ENCODE measurements at places on chromosomes 13 and 19.
A peak's percentile ranks its signal among the peaks of the same experiment; 100 is the strongest.

- no peak for DNase-seq
Measured at GRCh38 chr13:61276401-61276800, 139.2 kb downstream of the PCDH20 start.

GRCh38 chr13:25660996-25661395 lies 289.2 kb downstream of the ATP8A2 start:
- DNase-seq = no peak

DNA sequence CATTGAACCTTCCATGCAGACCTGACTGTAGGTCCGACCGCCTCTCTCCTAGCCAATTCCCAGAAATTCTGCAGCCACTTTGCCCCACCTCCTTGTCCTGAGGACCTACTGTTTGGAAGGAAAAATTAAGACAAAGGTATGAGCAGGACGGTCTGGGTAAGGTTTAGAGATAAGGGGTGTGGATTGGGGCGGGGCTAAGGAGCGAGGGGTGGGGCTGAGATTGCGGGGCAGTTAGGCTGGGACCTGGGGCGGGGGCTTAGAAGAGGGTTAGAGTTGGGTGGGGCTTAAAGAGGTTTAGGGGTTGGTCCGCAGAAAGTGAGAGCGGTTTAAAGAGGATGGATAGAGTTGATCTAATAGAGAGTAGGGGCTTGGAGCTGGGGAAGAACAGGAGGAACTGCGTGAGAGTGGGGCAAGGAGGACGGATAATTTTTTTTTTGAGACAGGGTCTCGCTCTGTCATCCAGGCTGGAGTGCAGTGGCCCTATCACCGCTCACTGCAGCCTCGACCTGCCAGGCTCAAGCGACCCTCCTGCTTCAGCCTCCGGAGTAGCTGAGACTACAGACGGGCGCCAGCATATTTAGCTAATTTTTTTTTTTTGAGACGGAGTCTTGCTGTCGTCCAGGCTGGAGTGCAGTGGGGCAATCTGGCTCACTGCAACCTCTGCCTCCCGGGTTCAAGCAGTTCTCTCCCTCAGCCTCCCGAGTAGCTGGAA lies 1.7 kb upstream of the ZNF865 start:
- DNase-seq = no peak

DNA sequence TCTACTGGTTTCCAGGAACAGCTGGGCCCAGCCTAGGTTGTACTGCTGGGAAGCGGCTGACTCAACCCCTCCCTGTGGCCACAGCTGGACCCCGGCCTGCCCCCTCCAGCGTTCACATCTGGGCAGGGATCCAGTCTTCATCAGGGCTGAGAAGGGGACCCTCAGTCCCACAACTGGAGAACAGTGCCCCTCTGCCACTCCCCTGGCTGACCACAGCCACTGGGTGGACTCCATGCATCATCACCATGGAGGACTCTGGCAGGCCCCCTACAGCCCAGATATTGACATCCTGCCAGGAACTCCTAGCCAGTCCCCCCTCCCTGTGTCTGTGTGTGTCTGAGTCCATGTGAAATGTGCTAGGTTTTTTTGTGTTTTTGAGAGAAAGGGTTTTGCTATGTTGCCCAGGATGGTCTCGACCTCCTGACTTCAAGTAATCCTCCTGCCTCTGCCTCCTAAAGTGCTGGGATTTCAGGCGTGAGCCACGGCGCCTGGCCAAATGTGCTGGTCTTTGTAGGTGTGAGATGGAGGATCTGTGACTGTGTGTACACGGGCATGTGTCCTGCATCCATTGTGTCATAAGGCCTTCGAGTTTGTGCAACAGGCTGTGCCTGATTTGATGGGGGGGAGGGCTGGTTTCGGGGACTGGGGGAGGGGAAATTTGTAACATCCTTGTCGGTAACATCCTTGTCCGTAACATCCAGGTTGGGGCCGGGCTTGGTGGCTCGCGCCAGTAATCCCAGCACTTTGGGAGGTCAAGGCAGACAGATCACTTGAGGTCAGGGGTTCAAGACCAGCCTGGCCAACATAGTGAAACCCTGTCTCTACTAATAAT lies 4.0 kb upstream of the HOOK2 start:
- no peak for DNase-seq

GRCh38 chr19:30146346-30146745 lies 204.3 kb downstream of the URI1 start:
- no peak for DNase-seq

GRCh38 chr19:2334986-2335846 lies 6.7 kb downstream of the SPPL2B start:
- DNase-seq = no peak

DNA sequence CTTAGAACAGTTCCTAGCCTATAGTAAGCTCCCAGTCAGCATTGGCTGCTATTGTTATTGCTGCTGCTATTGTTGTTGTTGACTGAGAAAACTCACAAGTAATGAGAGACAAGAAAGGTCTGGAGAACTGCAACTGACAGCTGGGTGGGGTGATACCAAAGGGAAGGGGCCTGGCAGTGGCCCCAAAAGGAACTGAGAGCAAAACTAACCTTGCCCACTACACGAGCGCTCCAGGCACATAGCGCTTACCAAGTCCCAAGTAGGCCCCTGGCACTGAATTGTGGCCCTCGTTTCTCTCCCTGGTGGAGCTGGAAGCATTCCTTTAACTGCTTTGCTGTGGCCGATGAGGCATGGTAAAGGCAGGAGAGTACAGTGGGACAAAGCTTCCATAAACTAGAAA lies 59.7 kb downstream of the KCTD12 start:
- DNase-seq = no peak

- DNase-seq = no peak
Measured at GRCh38 chr13:110438211-110438610, 123.3 kb downstream of the RAB20 start.

DNA sequence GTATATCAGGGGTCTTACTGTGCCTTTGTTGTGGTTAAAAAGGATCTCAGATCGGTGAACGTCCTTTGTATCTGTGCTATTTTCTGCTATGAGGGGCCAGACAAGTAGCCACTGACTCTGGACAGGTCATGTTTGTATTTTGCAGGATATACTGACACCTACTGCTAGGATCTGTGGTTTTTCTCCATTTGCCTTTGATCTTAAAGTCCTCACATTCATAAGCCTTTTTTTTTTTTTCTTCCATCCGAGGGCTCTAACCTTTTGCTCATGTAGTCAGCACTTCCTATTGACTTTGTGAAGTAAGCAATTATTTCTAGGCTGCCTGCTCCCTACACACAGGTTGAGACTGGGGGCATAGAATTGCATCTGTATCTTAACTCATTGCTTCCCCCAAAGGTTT lies 106.2 kb downstream of the SLITRK5 start:
- DNase-seq = no peak

- peak; percentile 21 for DNase-seq
Measured at GRCh38 chr13:27919934-27920676, at the start of gene PDX1. TSS of gene PDX1 (plus strand) at chr13:27920000. CDS start at chr13:27920139, 139 bp downstream.

GRCh38 chr13:40247845-40248244 lies 418.6 kb downstream of the FOXO1 start:
- no peak for DNase-seq

GRCh38 chr19:582497-583197 lies 7.0 kb upstream of the HCN2 start:
- DNase-seq = no peak

- DNase-seq = no peak
Measured at GRCh38 chr13:98224557-98224956, 47.5 kb upstream of the RNF113B start.

- DNase-seq = no peak
Measured at GRCh38 chr19:19134687-19135158, 3.6 kb downstream of the TMEM161A start.
